ENCODE measurements at places on chromosomes 2 and 18.
A peak's percentile ranks its signal among the peaks of the same experiment; 100 is the strongest.

DNA sequence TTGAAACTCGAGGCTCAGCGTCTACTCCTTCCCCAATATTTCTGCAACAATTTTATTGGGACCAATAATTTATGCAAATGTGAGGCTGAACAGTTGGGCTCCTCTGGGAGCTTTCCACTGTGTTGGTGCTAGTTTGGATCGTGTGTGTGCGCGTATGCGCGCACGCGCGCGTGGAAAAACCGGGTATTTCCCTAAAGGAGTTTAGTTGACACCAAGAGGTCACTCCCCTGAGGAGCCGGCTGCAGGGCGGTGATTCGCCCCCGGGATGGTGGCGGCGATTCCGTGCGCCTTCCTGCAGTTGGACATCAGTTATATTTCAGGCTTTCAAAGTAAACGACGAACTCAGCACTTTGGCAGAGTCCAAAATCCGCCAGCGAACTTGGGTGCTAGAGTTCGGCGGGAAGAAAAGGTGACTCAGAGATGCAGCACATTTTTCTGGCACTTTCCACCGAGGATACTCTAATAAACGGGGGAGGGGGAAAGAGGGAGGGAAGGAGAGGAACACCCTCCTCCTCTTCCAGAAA is 186.5 kb upstream of the FANCL start:
- no peak for DNase-seq

DNA sequence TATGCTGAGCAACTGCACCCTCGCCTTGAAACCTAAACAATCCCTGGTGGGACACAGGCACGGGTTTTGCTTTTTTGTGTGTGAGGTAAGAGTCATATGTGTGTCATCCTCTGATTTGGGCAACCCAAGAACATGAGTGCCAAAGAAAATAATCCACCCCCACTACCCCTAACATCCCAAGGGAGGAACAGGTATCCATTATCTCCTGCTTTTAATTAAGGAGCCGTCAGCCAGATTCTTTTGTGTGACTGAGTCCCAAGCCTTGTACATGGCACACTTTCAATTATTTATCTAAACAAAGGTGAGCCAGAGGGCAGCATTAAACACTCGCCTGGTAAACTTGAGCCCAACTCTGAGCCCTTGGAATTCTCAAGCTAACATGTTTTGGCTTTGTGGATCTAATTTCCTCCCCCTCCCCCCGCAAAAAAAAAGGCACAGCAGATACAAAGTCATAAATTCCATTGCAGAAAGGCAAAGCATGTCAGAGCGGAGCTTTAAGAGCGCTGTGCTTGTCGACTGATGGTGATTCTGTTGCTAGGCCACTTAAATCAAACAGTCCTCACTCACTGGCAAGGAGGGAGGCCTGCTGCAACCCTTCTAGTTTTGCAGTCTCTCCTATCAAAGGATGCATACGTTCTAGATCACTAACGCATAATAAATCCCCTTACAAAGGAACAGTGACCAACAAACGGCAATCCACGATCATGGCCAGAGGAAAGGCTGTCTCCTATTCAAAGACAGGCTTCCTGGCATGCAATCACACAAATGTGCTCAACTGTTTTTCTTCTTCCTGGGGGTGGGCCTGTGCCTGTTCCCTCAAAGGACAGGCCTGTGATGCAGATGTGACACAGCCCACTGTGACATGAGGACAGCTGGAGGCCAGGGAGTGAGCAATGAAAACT is 143.5 kb upstream of the LMAN1 start:
- DNase-seq, result no peak

GRCh38 chr2:72871880-72872279 is 15.3 kb upstream of the SPR start:
- DNase-seq, result no peak

DNA sequence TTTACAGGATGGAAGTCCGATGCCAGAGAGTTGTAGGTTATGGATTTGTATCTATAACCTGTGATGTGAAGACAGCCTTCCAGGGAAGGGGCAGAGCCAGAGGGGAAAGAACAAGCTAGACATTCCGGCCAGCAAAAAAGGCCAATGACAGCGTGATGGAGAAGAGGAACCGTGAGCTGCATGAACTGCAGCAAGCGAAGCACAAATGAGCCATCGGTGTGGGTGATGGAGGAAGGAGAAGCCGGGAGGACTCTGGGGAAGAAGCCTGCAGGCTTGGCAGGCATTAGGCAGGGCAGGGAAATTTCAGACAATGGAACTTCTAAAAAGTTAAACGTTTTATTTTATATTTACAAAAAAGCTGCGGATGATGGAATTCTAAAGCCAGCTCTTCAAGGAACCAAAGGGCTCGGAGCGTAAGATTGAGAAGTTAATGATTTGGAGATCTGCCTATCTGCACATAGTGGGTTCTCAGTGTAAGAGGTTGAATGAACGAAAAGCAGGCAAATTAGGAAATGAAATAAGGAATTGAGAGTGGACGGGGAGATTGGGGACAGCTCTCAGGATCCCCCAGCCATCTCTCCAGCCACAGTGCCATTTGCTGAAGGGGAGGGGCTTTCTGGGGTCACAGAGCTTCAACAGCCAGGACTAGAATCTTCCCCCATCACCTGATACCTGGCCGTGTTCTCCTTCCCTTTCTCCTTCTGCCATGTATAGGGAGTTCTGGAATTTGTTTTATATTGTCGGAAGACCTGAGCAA is 28.4 kb downstream of the NGEF start:
- DNase-seq, result peak; percentile 24

DNA sequence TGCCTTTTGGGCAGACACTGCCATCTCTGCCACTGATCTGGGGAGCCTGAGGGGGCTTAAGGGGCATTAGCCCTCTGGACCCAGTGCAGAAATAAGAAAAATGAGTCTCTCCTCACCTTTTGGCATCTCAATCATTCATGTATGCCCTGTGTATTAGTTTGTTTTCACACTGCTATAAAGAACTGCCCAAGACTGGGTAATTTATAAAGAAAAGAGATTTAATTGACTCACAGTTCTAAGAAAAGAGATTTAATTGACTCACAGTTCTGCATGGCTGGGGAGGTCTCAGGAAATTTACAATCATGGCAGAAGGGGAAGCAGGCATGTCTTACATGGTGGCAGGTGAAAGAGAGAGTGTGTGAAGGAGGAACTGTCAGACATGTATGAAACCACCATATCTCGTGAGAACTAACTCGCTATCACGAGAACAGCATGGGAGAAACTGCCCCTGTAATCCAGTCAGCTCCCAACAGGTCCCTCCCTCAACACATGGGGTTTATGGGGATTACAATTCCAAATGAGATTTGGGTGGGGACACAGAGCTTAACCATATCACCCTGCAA is 21.5 kb downstream of the GKN2 start:
- DNase-seq, result no peak

GRCh38 chr2:134287323-134287722 is 33.5 kb downstream of the MGAT5 start:
- DNase-seq, result no peak

DNA sequence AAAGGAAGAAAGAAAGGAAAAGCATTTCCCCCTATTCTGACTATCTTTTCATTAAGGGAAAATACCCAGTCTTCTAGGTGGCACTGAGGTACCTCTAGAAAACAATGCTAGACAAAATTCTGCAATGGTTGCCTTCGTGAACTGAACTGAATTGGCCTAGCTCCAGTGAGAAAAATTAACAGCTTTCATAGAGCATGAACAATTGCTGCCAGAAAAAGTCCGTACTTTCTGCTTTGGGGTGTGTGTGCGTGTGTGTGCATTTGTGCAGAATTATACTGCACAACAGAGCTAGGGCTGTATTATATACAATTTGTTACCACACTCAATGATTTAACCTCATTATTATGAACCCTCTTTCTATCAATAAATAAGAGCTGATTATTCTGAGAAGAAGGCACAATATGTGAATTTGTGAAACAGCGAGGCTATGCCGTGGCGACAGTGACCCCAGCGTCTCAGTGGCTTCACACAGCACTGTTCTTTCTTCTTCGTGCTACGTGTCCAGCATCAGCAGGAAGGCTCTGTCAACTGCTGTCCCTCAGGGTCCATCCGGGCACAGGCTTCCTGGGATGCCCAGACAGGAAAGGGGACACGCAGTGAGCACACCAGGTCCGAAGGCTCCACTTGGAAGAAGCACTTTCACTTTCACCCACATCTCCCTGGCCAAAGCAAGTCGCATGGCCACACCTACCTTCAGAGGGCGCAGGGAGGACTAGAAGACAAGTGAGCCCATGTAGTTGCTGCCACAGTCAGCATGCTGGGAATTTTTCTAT is 47.5 kb downstream of the PTGR3 start:
- DNase-seq, result no peak

- no peak for DNase-seq
Observed at GRCh38 chr2:78568782-78569373, 456.6 kb upstream of the REG3G start.

GRCh38 chr2:25402477-25402876 is 60.8 kb upstream of the DNMT3A start:
- DNase-seq, result no peak

- DNase-seq, result no peak
Observed at GRCh38 chr2:102839668-102840388, 78.0 kb downstream of the TMEM182 start.

DNA sequence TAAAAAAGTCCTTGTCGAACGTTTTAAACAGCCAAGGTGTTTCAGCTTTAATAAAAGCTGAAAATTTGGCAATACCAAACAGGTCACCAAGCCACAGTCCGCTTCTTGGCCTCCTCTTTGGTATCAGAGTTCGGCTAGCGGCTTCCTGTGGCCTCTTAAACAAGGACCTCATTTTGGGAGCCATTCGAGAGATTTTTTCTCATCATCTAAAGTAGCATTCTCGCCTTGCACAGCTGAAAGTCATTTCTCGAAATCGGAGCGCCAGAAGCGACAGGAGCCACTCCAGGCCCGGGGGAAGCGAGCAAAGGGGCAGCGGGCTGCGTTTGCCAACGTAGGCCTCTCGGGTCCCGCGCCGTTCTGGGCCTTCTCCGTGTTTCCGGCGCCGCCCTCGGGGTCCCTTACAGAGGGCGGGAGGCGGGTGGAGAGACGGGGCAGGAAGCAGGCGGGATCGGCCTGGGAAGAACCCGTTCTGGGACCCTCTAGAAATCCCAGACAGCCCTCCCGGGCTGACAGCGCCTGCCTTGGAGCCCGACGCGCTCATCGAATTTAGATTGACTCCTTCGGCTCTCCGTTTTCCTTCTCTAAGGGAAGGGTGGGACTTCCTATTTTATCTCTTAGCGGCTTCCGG is 522 bp upstream of the ZNF407 start:
- DNase-seq, result peak; percentile 65

DNA sequence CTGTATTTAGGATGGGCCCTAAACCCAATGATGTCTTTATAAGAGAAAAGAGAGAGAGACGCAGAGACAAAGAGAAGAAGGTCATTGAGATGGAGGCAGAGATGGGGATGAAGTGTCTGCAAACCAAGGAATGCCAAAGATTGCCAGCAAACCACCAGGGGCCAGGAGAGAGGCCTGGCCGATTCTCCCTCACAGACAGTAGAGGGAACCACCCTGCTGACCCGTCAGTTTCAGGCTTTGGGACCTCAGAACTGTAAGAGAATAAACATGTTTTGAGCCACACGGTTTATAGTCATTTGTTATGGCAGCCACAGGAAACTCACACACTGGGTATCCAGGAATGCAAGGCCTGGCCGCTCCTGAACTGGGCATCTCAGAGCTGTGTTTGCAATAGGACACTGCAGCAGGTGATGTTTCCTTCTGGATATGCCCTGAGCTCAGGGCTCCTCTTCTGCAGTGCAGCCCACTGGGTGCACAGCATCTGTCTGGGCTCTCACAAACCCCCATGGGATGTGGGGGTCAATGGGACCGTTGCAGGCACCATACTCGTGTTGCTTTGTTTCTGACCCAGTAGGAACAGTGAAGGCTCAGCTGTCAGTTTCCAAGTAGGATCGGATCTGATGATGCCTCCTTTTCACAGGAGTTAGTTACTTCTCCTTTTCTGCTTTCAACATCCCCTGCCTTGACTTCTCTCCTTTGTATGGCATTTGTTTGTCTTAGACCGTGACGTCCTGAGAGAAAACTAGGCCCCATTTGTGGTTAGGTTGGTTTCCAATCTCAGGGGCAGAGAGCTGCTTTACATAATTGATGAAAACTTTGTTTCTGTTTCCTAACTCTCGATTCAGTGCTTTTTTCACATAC is 20.8 kb downstream of the PTPN18 start:
- DNase-seq, result no peak

DNA sequence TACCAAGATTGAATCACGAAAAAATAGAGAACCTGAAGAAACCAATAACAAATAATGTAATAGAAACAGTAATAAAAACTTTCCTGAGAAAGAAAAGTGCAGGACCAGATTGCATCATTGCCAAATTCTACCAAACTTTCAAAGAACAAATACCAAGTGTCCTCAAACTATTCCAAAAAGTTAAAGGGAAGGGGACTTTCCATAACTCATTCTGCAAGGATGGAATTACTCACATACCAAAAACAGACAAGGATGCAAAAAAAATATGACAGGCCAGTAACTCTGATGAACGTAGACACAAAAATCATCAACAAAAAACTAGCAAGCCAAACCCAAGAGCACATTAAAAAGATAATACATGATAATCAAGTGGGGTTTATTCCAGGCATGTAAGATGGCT is 172.3 kb upstream of the SLC35G4 start:
- no peak for DNase-seq

DNA sequence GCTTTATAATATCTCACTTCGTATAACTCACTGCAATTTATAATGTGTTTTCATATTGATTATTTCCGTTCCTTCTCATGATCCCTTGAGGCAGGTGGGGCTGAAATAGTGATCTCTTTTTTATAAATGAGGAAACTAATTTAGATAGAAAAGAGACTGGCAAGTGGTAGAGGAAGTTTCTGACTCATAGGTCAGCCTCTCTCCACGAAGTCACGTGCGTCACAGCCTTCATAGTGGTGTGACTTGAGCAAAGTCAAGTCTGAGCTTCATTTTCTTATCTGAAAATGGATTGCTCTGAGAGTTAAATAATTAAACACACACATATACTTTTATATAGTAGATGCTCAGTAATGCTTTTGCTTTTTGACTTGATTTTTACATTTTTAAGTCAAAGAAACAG is 19.9 kb downstream of the ABCG5 start:
- no peak for DNase-seq

DNA sequence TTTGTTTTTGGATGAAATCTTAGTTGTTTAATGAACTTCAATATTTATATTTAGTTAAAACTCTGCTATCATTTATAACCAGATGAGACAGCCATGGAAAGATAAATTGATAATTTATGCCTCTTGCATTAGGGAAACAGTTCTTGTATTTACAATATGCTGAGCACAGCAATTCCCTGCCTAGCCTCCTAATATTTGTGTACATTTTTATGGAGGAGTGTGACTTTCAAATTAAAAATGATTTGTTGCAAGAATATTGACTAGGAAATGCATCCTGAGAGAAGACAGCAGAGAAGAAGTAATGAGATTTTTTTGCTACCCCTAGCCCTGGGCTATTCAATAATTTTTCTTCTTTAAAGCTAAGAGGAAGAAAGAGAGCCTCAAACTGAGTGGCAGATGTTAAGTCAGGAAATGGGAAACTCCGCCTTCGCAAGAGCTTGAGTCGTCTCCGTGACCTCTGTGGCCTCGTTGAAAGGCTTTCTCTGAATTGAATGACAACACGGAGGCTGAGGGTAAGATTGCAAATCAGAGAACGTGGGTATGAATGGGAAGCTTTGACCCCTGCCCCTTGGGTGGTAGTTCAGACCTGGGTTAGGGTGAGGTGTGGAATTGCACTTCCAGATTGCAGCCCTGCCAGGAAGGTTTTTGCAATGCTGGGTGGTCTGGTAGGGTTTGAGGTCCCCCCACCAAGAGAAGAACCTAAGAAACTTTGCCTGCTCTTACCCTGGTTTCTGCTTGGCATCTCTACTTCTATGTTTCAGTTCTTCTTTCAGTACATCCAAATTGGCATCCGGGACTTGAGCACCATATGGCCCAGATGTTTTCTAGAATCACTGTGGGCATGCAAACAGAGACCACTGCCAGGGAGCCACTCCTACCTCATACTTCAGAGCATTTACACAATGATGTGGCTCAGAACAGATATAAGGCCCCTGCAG is 210.3 kb upstream of the RBMS1 start:
- DNase-seq, result no peak

Measured in breast epithelium (tissue), 4 donors.